ENCODE measurements at places on chromosomes 1 and 21.

DNA sequence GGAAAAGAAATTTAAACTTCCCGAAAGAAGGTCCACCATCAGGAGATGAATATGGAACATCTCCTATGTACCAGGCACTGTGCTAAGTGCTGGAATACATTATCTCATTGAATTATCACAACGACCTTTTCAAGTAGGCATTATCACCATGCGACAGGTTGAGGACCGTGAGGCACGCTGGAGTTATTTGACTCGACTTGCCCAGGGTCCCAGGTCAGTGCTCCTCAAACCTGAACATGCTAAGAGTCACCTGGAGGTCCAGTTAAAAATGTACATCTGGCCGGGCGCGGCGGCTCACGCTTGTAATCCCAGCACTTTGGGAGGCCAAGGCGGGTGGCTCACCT lies 15.9 kb upstream of the AGTRAP start:
- no peak for DNase-seq
- H3K27me3 ChIP-seq: peaks cover 26% of the 10 kb centered on the region
- H3K4me1 ChIP-seq: peaks cover 10% of the 10 kb centered on the region
- no peak overlapping the region for H3K27ac ChIP-seq

DNA sequence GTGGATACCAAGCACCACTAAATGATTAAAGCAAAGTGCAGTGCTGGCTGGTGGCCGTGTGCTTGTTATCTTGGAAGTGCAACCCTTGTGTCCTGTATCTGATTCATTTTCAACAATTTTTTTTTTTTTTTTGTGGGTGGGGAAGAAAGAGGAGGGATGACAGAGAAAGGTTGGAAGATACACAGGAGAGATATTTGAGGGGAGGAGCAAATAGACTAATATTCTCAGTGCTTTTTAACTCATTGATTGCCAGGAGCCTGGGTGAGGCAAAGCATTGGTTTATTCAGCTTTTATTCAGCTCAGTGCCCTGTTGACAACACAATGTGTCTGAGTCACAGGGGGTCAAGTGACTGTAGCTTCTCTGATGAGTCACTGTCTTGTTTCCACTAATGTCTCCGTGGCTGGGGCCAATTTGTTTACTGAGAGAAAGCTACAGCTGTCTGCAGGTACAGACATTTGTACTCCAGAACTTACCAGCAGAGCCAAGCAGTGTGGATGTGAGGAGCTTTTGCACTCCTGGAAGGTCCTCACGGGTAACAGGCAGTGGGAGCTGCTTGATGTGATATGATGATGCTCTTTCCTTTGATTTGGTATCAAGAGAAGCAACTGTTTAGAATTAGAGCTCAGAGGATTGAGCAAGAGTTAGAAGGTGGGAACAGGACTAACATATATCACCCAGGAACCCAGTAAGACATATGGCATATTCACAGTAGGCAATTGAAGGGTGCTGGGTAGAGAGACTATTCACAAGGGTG lies 23.6 kb upstream of the DNM3 start:
- H3K36me3 ChIP-seq: no peaks in the 10 kb centered on the region
- no peak for DNase-seq
- H3K27ac ChIP-seq: no peak overlapping the region
- H3K27me3 ChIP-seq: no peaks in the 10 kb centered on the region
- H3K4me1 ChIP-seq: no peaks in the 10 kb centered on the region

GRCh38 chr1:37306871-37307270 lies 167.5 kb upstream of the ZC3H12A start:
- no peaks in the 10 kb centered on the region for H3K36me3 ChIP-seq
- H3K4me3 ChIP-seq: no peak overlapping the region
- H3K27me3 ChIP-seq: peaks cover 93% of the 10 kb centered on the region
- no peak overlapping the region for H3K27ac ChIP-seq
- no peaks in the 10 kb centered on the region for H3K4me1 ChIP-seq
- no peak for DNase-seq

DNA sequence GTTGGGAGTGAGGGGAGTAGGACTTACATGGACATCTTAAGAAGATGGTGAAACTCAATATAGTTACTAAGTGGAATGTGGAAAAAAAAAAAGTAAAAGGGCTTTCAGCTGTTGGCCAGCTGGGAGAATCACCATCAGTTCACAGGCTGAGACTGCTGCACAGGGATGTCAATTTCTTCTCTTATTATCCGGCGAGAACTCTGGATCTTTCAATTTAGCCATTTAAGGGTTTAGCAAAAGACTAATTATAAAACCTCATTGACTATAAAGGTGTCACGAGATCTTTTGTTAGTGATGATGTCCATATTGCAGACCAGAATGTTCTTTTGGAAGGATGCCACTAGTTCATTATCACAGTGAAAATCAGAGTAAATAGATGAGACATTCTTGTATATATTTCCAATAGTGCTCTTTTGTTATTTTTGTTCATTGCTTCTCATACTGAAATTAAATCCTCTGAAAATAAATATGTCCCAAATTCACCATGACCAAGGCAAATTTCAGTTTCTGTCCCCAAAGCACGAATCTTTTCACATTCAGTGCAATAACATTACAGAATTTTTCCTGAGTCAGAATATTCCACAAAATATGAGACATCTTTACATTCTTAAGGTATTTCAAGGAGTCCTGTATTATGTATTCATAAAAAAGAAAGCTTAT lies 266.1 kb downstream of the DNM3 start:
- no peak overlapping the region for H3K27ac ChIP-seq
- H3K4me1 ChIP-seq: peaks cover 3% of the 10 kb centered on the region
- no peak overlapping the region for H3K4me3 ChIP-seq
- H3K27me3 ChIP-seq: no peaks in the 10 kb centered on the region

- H3K27ac ChIP-seq: no peak overlapping the region
- no peaks in the 10 kb centered on the region for H3K4me1 ChIP-seq
- H3K36me3 ChIP-seq: no peaks in the 10 kb centered on the region
- no peak overlapping the region for H3K4me3 ChIP-seq
- DNase-seq: peak; percentile 46
These were observed 104.0 kb upstream of the RUNX3 start for GRCh38 chr1:25033828-25034705.

GRCh38 chr1:111998332-111998731 lies 8.9 kb upstream of the KCND3 start:
- no peaks in the 10 kb centered on the region for H3K4me1 ChIP-seq
- no peaks in the 10 kb centered on the region for H3K36me3 ChIP-seq
- H3K4me3 ChIP-seq: no peak overlapping the region
- peaks cover 51% of the 10 kb centered on the region for H3K27me3 ChIP-seq
- DNase-seq: no peak
- no peak overlapping the region for H3K27ac ChIP-seq

GRCh38 chr1:112358798-112359408 lies 37.1 kb upstream of the CTTNBP2NL start:
- DNase-seq: peak; percentile 77
- peak overlapping the region; percentile 59 for H3K4me3 ChIP-seq

DNA sequence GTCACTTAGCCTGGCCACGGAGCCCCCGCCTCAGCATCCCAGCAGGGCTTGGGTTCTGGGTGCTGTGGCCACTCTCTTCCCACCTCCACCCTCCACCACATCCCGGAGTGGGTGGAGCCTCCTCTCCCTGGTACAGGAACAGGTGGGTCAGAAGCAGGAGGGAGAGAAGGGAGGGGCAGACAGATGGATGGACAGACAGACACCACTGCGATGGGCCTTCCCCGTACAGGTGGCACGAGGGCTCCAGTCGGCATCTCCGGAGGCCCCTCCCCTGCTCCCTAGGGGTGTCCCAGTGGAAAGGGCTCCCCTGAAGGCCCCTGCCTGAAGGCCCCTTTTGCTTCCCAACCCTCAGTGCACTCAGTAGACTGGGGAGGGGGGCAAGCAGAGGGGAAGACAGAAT lies 96.9 kb upstream of the TARDBP start:
- DNase-seq: no peak
- no peak overlapping the region for H3K4me3 ChIP-seq
- no peaks in the 10 kb centered on the region for H3K36me3 ChIP-seq
- peaks cover 41% of the 10 kb centered on the region for H3K27me3 ChIP-seq

DNA sequence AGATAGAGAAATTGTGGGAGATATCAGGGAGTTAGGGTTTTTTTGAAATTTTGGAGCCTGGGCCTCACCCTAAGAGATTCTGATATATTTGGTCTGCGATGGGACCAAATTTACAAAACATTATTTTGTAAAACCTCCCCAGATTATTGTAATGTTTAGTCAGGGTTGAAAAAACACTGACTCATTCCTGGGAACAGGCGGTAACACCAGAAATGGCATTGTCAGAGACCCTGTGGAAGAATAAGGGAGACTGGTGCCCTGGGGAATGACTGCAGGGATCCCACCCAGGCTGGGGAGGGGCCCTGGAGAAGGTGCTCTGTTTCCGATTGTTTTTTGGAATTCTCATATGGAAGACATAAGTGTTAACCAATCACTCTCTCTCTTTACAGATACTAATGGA lies 13.1 kb upstream of the STRIP1 start:
- H3K27me3 ChIP-seq: no peaks in the 10 kb centered on the region
- no peak overlapping the region for H3K27ac ChIP-seq
- DNase-seq: no peak
- no peaks in the 10 kb centered on the region for H3K4me1 ChIP-seq
- H3K4me3 ChIP-seq: no peak overlapping the region

DNA sequence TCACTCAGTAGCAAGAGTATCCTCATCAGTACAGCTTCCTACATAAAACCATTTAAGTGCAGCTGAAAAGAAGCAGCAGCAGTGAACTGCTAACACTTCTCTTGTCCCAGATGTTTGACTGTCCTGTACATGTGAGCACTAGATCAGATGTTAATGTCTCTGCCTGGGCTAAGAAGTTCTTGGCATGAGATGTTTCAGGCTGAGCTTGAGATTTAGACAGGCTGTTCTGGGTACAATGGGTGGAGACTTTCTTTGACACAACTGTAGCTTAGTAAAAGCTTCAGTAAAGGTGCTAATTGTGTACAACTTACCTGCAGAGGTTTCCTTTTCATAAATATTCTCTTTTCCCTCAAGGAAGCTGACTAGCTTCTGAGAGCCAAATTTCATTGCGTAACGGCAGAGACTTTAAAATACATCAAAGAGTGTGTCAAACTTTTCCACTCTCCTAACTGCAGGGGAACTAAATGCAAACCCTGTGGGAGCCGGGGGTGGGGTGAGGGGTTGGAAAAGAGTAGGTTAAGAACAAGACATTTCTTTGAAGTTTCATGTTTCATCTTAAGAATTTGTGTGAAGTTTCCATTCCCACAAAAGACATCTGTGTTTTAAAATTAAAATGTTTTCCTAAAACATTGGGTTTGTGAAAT lies 82.1 kb upstream of the CCDC190 start:
- H3K36me3 ChIP-seq: no peaks in the 10 kb centered on the region
- no peak overlapping the region for H3K4me3 ChIP-seq
- DNase-seq: no peak
- H3K27me3 ChIP-seq: no peaks in the 10 kb centered on the region

DNA sequence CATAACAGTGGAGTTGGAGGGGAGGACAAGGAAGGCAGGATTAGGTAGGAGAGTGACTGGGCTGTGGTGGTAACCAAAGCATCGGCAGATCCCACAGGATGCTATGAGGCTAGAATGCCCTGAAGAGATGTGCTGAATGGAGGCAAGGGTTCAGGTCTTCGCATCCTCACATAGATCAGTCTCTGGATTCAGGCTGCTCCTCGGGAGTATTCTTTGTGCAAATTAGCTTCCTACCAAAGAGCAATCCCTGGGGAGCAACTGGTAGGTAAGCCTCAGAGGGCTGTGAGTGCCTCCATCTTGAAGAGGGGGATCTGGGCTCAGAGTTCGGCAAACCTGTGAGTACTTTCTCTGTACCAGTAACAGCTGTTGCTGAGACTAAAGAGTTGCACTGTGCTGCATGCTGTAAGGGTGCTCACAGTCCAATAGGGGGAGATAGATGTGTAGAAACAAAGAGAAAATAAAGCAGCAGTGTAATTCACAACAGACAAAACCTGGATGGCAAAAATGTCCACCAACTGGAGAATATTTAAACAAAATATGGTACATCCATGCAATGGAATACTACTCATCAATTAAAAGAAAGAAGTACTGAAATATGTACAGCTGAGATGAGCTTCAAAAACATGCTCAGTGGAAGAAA lies 322.4 kb upstream of the DEPDC1 start:
- no peak overlapping the region for H3K27ac ChIP-seq
- H3K4me3 ChIP-seq: no peak overlapping the region
- H3K27me3 ChIP-seq: no peaks in the 10 kb centered on the region
- no peaks in the 10 kb centered on the region for H3K36me3 ChIP-seq
- H3K4me1 ChIP-seq: no peaks in the 10 kb centered on the region

DNA sequence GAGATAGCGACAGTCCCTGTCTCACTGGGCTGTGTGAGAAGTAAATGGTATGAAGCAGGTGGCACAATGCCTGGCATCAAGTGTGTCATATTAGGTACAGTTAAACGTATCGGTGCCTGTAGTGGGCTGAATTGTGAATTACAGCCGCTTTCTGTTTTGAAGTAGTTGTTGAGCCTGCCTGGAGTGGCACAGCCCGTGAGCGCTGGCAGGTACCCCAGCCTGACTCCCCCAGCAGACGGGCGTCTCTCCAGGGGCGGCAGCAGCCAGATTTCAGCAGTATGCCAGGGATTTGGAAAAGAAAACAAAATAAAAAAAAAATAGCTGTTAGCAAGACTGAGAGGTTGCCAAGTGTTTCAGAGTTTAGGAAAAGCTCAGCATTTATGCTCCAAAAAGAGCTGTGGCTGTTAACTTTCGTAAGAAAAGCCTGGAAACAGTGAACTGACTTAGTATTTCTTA lies 26.6 kb upstream of the GPR153 start:
- no peaks in the 10 kb centered on the region for H3K27me3 ChIP-seq
- peaks cover 33% of the 10 kb centered on the region for H3K4me1 ChIP-seq
- no peak overlapping the region for H3K4me3 ChIP-seq
- no peak for DNase-seq

DNA sequence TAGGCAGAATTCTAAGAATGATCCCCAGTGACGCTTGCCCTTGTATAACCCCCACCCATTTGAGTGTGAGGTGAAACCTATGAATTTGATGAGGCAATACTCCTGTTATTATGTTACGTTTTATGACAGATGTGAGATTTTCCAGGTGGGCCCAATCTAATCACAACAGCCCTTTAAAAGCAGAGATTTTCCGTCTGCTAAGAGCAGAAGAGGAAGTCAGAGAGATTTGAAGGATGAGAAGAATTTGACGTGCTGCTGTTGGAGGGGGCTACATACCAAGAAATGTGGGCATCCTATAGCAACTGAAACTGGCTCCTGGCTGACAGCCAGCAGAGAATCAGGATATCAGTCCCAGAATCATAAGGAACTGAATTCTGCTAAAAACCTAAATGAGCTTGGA lies 2.4 kb upstream of the SLC19A2 start:
- H3K4me1 ChIP-seq: peaks cover 45% of the 10 kb centered on the region
- no peak for DNase-seq
- H3K36me3 ChIP-seq: no peaks in the 10 kb centered on the region

- peaks cover 42% of the 10 kb centered on the region for H3K4me1 ChIP-seq
- no peaks in the 10 kb centered on the region for H3K36me3 ChIP-seq
- H3K27me3 ChIP-seq: peaks cover 50% of the 10 kb centered on the region
- H3K27ac ChIP-seq: peak overlapping the region; percentile 73
- H3K4me3 ChIP-seq: peak overlapping the region; percentile 66
These were observed 1.5 kb upstream of the CRABP2 start for GRCh38 chr1:156706657-156707416.

- no peak overlapping the region for H3K27ac ChIP-seq
- H3K4me3 ChIP-seq: no peak overlapping the region
- H3K4me1 ChIP-seq: peaks cover 4% of the 10 kb centered on the region
- no peak for DNase-seq
- H3K27me3 ChIP-seq: peaks cover under 1% of the 10 kb centered on the region
- H3K36me3 ChIP-seq: no peaks in the 10 kb centered on the region
These were observed 10.7 kb upstream of the ERO1B start for GRCh38 chr1:236292425-236292824.

- H3K27ac ChIP-seq: peak overlapping the region; percentile 70
- peaks cover 95% of the 10 kb centered on the region for H3K4me1 ChIP-seq
- no peak overlapping the region for H3K4me3 ChIP-seq
- no peaks in the 10 kb centered on the region for H3K36me3 ChIP-seq
These were observed 154.2 kb downstream of the RERE start for GRCh38 chr1:8663090-8663802.
